ENCODE measurements at places on chromosomes 6 and 20. TPM values are rescaled to one million over a fixed set of nuclear protein-coding genes. Genes with fewer than 3 reads are reported as not detected.

The ARFGEF3 gene
- polyA plus RNA-seq: not detected

The PHACTR1 gene
- 180 TPM for polyA plus RNA-seq

The RSPH4A gene
- polyA plus RNA-seq: 0.25 TPM

DNA sequence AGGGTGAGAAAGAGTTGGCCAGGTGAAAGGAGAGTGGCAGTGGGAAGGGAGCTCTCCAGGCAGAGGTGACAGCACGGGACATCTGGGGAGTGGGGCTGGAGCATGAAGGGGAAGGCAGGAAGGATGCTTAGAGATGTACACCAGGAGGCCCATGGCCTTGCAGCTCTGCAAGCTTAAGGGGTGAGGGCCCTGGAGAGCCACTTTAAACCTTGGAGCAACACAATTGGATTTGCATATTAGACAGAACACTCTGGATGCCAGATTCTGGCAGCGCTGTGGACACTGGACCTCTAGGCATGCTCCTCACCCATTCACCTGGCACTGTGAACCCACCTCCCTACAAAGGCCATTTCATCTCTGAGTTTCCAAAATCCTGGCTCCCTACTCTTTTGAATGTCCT lies 3.7 kb upstream of the CD40 start:
- H3K27me3 ChIP-seq: no peaks in the 10 kb centered on the region
- no peak overlapping the region for H3K27ac ChIP-seq
- no peak overlapping the region for H3K4me3 ChIP-seq
- no peak for DNase-seq

DNA sequence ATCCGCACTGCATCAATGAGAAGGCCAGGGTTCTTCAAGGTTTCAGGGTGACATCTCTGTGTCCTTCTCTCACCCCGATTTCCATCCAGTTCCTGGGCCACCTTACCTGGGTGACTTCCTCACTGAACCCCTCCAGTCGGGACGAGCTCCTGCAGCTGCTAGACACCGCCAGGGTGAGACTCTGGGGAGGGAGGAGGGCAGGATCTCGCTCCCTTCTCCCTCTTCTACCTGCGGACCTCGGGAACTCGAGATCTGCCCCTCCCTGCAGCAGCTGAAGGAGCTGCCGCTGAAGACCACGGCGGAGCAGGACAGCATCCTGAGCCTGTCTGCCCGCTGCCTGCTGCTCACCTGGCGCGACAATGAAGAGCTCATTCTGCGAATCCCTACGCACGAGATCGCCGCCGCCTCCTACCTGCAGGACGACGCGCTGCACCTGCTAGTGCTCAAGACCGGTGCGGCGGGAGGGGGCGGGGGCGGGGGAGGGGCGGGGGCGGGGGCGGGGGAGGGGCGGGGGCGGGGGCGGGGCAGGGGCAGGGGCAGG lies 7.5 kb downstream of the CCM2L start:
- H3K27me3 ChIP-seq: peaks cover 59% of the 10 kb centered on the region
- H3K36me3 ChIP-seq: no peaks in the 10 kb centered on the region
- no peak overlapping the region for H3K27ac ChIP-seq
- H3K4me1 ChIP-seq: peaks cover 15% of the 10 kb centered on the region

DNA sequence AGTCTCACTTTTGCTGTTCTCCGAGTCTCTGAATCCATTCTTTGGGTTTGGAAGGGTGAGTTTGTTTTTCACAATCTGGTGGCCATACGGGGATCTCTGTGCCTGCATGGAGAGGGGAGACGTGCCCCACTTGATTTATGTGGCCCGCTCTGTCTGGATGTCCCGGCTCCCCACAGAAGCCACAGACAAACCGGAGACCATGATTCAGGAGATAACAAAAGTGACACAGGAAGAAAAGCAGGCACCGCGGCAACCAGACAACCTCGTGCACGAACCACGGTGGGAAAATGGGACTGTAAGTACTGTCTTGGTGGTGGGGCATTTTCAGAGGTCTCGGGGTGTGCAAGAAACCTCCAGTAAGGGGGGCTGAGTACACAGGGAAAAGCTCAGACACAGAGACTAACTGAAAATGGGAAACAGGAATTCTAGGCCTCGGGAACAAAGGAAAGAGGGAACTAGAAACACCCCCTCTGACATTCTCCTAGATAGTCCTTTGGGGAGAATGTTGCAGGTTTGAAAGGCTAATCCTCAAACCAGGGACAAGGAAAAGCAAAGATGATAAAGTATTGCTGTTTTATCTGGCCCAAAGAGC lies 22.1 kb upstream of the ZNF318 start:
- H3K36me3 ChIP-seq: no peaks in the 10 kb centered on the region
- no peak overlapping the region for H3K27ac ChIP-seq
- H3K4me1 ChIP-seq: peaks cover 23% of the 10 kb centered on the region
- no peaks in the 10 kb centered on the region for H3K27me3 ChIP-seq

The ZC2HC1B gene
- polyA plus RNA-seq: 0.36 TPM
